ENCODE measurements at places on chromosomes 3 and 15. TPM values are rescaled to one million over a fixed set of nuclear protein-coding genes. Genes with fewer than 3 reads are reported as not detected.

The TRH gene
- not detected for total RNA-seq

The NISCH gene
- total RNA-seq: 58.1 TPM

The SNX22 gene
- total RNA-seq: 0.34 TPM

DNA sequence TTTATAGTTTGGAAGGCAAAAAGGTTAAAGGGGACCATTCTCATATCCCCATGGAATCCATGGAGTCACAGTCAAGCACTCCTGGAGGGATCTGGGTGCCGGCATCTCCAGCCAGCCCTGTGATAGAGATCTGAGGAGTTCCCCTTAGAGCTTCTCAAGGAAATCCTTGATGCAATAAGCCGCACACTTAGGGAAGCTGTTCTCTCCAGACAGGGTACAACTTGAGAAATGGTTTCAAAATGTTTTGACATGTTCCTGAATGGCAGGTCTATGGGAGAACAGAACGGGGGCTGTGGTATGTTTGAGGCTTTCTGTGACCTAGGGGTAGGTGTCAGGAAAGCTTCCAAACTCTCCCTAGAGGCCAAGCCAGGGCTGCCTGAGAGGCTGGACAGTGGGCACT lies 292.9 kb downstream of the TLE3 start:
- no peak for DNase-seq

GRCh38 chr3:115616461-115616860 lies 6.8 kb upstream of the GAP43 start:
- DNase-seq: no peak

GRCh38 chr15:36778531-36778930 lies 199.1 kb downstream of the CDIN1 start:
- DNase-seq: no peak

DNA sequence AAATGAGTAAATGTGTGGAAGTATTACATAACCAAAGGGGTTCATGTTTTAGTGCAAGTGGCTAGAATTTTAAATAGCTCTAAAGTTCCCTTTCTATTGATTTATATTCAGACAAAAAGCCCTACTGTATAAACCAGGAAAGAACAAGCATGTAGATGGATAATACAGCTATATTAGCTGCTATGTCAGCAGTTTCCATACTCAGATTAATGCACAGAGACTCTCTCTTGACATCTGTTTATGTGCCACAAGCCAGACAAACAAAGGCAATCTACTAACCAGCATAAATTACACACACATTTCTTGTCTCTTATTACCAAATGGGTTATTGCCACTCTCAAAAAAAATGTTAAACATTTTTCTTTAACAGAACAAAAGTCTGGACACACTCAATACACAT lies 760.1 kb upstream of the NECTIN3 start:
- no peak for DNase-seq
